Activated CD8-positive, alpha-beta T cell treated with anti-CD3 and anti-CD28 coated beads for 36 hours (primary cell): ENCODE measurements at places on chromosomes 2 and 18. TPM values are rescaled to one million over a fixed set of nuclear protein-coding genes. Genes with fewer than 3 reads are reported as not detected.

The CHRNG gene
- total RNA-seq, result not detected

The LANCL1 gene
- 34.0 TPM for total RNA-seq

DNA sequence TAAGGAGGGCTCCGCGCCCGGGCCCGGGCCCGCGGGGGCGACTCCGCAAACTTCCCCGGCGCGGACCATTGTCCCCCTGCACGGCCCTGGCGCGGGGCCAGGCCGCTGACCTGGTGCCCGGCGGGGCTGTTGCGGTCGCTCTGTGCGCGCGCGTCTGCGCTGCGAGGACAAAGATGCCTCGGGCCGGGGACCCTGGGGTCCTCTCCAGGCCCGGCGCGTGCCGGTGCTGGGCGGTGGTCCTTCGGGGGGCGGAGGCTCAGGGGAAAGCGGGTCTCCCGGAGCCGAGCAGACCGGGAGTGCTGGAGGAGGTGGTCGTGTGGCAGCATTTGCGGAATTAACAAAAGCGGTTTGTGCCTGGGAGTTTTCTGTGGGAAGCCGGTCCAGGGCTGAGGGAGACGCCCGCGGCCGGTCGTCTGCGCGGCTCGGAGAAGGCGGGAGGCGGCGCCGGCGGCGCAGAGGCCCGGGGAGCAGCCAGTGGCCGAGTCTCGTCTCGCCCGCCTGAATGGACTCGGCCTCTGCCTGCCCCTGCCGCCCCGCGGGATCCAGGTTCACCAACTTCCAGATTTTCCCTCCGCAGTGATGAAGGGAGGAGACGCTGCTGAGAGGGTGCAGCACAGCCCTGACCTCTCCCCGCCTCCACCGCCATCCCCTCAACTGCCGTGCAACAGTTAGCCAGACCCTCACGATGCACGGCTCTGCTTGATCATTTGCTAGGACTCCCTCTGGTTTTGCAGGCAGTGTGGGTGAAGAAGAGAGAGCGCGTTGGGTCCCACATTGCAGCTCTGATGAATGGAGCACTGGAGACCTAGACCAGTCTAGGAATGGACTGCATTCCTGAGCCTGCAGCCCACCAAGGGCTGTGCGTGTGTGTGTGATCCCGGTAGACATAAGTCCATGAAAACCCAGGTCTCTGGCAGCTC is 705 bp downstream of the EFR3B start:
- peaks cover 44% of the 10 kb centered on the region for H3K27me3 ChIP-seq
- H3K27ac ChIP-seq, result peak overlapping the region; percentile 42
- H3K36me3 ChIP-seq, result no peaks in the 10 kb centered on the region
- DNase-seq, result peak; percentile 33

The LOXHD1 gene
- total RNA-seq, result 0.45 TPM

GRCh38 chr2:31271851-31272267 is 37.9 kb downstream of the EHD3 start:
- H3K27ac ChIP-seq, result no peak overlapping the region
- no peaks in the 10 kb centered on the region for H3K4me1 ChIP-seq
- H3K36me3 ChIP-seq, result no peaks in the 10 kb centered on the region
- H3K27me3 ChIP-seq, result peaks cover 8% of the 10 kb centered on the region
- H3K4me3 ChIP-seq, result no peak overlapping the region

The SALL3 gene
- total RNA-seq, result not detected

GRCh38 chr18:48292229-48292628 is 117.0 kb downstream of the ZBTB7C start:
- H3K4me1 ChIP-seq, result no peaks in the 10 kb centered on the region
- H3K27ac ChIP-seq, result no peak overlapping the region
- H3K27me3 ChIP-seq, result no peaks in the 10 kb centered on the region
- H3K4me3 ChIP-seq, result no peak overlapping the region
- H3K36me3 ChIP-seq, result no peaks in the 10 kb centered on the region

DNA sequence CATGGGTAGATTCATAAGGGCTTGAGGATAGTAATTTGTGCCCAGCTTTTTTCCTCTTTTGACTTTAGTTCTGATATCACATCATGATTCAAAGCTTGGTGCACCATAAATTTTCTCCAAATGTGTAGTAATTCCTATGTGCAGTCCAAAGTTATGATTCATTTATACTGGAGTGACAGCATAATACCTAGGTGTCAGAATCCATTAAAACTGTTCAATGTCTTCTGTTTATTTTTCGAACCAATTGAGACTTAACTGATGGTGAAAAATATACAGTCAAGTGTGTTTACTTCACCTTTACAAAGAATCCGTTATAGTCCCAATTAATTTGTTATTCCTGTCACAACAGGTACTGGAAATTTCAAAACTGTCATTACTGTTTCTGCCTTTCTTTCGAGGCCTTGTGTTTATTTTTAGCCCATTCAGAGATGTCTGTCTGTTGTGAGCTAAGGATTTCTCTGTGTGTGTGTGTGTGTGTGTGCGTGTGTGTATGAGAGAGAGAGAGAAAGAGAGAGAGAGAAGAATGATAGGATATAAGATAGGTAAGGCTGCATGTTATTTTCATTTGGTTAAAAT is 389.7 kb upstream of the ATP5MC3 start:
- H3K27me3 ChIP-seq, result peaks cover 3% of the 10 kb centered on the region
- no peak for DNase-seq
- H3K4me3 ChIP-seq, result no peak overlapping the region

GRCh38 chr18:74154716-74155115 is 6.4 kb downstream of the TIMM21 start:
- no peaks in the 10 kb centered on the region for H3K27me3 ChIP-seq
- no peak overlapping the region for H3K4me3 ChIP-seq
- H3K4me1 ChIP-seq, result peaks cover 47% of the 10 kb centered on the region

The RNU2-63P gene
- 7.6 TPM for total RNA-seq

The CNGA3 gene
- not detected for total RNA-seq

GRCh38 chr2:186181625-186182024 is 304.4 kb upstream of the ZC3H15 start:
- H3K4me3 ChIP-seq, result no peak overlapping the region
- peaks cover 1% of the 10 kb centered on the region for H3K4me1 ChIP-seq
- no peaks in the 10 kb centered on the region for H3K27me3 ChIP-seq
- no peak overlapping the region for H3K27ac ChIP-seq
- DNase-seq, result no peak

DNA sequence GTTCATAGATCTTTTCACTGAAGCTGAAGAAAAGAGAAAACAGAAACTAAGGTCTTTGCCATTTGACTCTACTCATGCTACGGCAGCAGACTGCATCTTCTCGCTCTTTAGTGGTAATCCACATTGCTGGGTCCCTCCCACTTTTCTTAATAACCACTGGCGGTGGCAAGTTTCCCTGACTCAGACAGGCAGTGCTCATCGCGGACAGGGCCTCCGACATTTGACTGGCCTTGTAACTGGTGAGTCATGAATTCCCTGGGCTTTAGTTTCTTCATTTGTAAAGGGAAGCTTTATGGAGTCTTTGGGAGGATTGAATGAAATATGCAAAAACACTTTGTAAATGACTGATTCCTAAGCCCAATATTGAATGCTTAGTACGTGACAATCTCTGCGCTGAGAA is 238.2 kb upstream of the RBBP8 start:
- no peak overlapping the region for H3K4me3 ChIP-seq
- no peak for DNase-seq
- H3K4me1 ChIP-seq, result no peaks in the 10 kb centered on the region
- H3K27ac ChIP-seq, result no peak overlapping the region

The EFHD1 gene
- total RNA-seq, result 0.70 TPM

The CNDP1 gene
- total RNA-seq, result not detected

DNA sequence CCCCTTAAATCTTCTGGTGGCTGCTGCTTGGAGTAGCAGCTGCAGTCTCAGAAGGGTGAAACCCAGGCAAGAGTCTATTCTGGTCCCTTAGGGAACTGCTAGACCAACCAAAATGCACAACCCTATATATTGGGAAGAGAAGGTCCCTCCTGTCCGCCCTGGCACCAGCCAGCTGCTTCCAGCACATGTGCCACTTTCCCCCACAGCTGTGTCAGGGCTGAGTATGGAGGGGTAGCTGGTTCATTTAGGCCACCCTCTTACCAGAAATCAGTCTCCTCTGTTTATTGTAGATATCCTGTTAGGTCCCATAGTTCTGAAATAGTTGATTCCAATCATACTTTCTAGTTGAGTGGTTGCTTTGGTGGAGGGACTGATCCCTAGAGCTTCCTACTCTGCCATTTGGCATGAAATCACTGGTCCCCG is 68.9 kb downstream of the BIRC6 start:
- peaks cover 37% of the 10 kb centered on the region for H3K36me3 ChIP-seq
- H3K4me3 ChIP-seq, result no peak overlapping the region
- peaks cover 55% of the 10 kb centered on the region for H3K4me1 ChIP-seq
- no peak for DNase-seq
- no peaks in the 10 kb centered on the region for H3K27me3 ChIP-seq

- H3K36me3 ChIP-seq, result no peaks in the 10 kb centered on the region
- H3K27me3 ChIP-seq, result no peaks in the 10 kb centered on the region
- H3K4me1 ChIP-seq, result no peaks in the 10 kb centered on the region
- H3K4me3 ChIP-seq, result no peak overlapping the region
These were observed 597.2 kb downstream of the DCDC2C start for GRCh38 chr2:4300616-4301015.

DNA sequence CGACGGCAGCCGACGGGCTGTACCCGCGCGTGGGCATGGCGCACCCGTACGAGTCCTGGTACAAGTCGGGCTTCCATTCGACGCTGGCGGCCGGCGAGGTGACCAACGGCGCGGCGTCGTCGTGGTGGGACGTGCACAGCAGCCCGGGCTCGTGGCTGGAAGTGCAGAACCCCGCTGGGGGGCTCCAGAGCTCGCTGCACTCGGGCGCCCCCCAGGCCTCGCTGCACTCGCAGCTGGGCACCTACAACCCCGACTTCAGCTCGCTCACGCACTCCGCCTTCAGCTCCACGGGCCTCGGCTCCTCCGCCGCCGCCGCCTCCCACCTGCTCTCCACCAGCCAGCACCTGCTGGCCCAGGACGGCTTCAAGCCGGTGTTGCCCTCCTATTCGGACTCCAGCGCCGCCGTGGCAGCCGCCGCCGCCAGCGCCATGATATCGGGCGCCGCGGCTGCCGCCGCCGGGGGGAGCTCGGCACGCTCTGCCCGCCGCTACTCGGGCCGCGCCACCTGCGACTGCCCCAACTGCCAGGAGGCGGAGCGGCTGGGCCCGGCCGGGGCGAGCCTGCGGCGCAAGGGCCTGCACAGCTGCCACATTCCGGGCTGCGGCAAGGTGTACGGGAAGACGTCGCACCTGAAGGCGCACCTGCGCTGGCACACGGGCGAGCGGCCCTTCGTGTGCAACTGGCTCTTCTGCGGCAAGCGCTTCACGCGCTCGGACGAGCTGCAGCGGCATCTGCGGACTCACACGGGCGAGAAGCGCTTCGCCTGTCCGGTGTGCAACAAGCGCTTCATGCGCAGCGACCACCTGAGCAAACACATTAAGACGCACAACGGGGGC is 2.0 kb downstream of the SP9 start:
- peak overlapping the region; percentile 51 for H3K4me3 ChIP-seq
- H3K36me3 ChIP-seq, result no peaks in the 10 kb centered on the region
- H3K4me1 ChIP-seq, result peaks cover 41% of the 10 kb centered on the region

DNA sequence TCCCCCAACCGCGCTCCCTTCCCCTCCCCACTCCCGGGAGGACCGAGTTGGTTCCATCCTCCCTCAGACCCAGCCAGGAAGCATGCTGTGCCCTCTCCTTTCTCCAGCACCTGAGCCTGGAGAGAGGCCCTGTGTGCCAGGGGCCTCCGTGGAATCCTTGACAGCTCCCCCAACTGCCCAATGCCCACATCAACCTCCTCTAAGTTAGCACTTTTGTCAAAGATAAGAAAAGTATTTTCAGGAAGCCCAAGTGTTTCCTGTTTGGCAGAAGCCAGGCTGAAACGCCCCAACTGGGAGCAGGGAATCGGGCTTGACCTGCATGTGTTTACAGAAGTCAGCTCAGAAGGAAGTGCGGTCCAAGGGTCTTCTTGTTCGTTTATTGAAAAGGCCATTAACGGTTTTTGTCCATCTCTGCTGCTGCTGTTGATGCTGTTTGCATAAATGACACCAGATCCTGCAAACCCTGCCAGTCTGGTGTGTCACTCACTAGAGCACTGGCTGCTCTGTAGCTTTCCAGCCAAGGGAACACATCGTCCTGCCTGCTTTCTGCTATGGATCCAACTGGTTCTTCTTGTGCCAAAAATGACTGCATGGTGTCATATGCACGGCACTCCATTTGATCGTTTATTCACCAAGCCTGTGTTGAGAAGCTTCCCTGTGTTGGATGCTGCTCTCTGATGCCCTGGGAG is 35.4 kb upstream of the COL6A3 start:
- H3K4me1 ChIP-seq, result peaks cover 15% of the 10 kb centered on the region
- H3K27ac ChIP-seq, result no peak overlapping the region
- H3K27me3 ChIP-seq, result no peaks in the 10 kb centered on the region
- no peak overlapping the region for H3K4me3 ChIP-seq
- no peak for DNase-seq

The ELOA2 gene
- not detected for total RNA-seq

DNA sequence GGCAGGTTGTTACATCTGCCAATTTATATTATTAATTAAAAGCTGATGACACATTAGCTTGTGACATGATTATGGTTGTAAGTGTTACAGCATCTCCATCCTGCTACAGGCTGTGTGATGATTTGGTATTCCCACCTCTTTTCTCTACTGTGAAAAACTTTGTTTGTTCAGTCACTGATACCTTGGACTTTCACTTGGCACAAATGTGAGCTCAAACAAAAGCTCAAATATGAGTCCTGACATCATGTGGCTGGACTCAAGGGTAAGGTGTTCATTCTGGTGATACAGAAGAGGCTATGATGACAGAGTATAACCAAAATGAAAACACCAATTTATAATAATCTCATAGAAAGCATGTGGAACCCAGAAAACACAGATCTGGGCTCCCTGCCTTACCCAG is 11.4 kb upstream of the IL36A start:
- no peak for DNase-seq
- H3K36me3 ChIP-seq, result peaks cover 5% of the 10 kb centered on the region
- no peak overlapping the region for H3K27ac ChIP-seq
- H3K4me3 ChIP-seq, result no peak overlapping the region
- H3K4me1 ChIP-seq, result peaks cover 34% of the 10 kb centered on the region

The NPAS2 gene
- 15.2 TPM for total RNA-seq

DNA sequence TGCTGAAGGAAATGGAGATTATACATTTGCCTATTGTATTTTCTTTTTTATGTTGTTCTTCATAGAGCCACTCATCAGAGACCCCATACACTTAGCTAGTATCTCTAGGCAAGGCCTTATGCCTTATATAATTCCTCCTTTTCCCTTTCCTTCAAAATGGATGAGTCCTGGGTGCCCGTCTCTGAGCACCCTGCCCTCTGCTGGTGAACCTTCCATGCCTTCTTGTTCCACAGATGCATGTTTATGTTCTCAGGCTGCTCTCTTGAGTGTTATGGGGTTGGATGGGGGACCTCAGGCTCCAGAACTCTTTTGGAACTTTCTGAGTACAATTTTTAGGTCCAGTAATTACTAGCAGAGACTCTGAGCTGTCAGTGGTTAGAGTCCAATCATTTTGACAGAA is 368.6 kb upstream of the SPRED2 start:
- H3K36me3 ChIP-seq, result no peaks in the 10 kb centered on the region
- no peak overlapping the region for H3K27ac ChIP-seq
- no peak overlapping the region for H3K4me3 ChIP-seq
- no peak for DNase-seq
- no peaks in the 10 kb centered on the region for H3K4me1 ChIP-seq
- H3K27me3 ChIP-seq, result peaks cover 3% of the 10 kb centered on the region

GRCh38 chr2:236146436-236146835 is 21.8 kb downstream of the GBX2 start:
- no peaks in the 10 kb centered on the region for H3K4me1 ChIP-seq
- H3K36me3 ChIP-seq, result no peaks in the 10 kb centered on the region
- H3K27me3 ChIP-seq, result peaks cover 15% of the 10 kb centered on the region

GRCh38 chr2:54722641-54723040 is 821 bp upstream of the EML6 start:
- peak; percentile 11 for DNase-seq
- peak overlapping the region; percentile 82 for H3K4me3 ChIP-seq
- peaks cover 35% of the 10 kb centered on the region for H3K27me3 ChIP-seq
- peaks cover 15% of the 10 kb centered on the region for H3K4me1 ChIP-seq

- peaks cover 24% of the 10 kb centered on the region for H3K36me3 ChIP-seq
- DNase-seq, result no peak
These were observed 119.3 kb upstream of the IL1R2 start for GRCh38 chr2:101872480-101872879.
